ENCODE measurements at places on chromosomes 7 and 10. TPM values are rescaled to one million over a fixed set of nuclear protein-coding genes. Genes with fewer than 3 reads are reported as not detected.

CLDN3 gene
- total RNA-seq: not detected

PVRIG gene
- total RNA-seq: not detected

CLDN4 gene
- total RNA-seq: 6.8 TPM

GRB10 gene
- total RNA-seq: 23.5 TPM

PON2 gene
- total RNA-seq: 51.7 TPM

ZP3 gene
- total RNA-seq: 6.5 TPM

NOS3 gene
- not detected for total RNA-seq

CDK1 gene
- total RNA-seq: 64.7 TPM

MSMB gene
- not detected for total RNA-seq

TRIM24 gene
- total RNA-seq: 14.6 TPM

ZNF239 gene
- 1.7 TPM for total RNA-seq

MET gene
- total RNA-seq: 72.3 TPM

ADO gene
- 23.6 TPM for total RNA-seq

CD36 gene
- not detected for total RNA-seq

MRLN gene
- not detected for total RNA-seq

CROT gene
- total RNA-seq: 5.7 TPM

GJC3 gene
- total RNA-seq: not detected

All from A375 (cell line).